ENCODE measurements at places on chromosomes 12 and 14.

GRCh38 chr14:87656315-87656714 is 336.7 kb downstream of the GALC start:
- no peak for DNase-seq

- peak; percentile 36 for DNase-seq
Measured at GRCh38 chr14:84273181-84273580, 1256.8 kb upstream of the FLRT2 start.

- no peak for DNase-seq
Measured at GRCh38 chr14:21334202-21334906, 49.5 kb downstream of the SUPT16H start.

DNA sequence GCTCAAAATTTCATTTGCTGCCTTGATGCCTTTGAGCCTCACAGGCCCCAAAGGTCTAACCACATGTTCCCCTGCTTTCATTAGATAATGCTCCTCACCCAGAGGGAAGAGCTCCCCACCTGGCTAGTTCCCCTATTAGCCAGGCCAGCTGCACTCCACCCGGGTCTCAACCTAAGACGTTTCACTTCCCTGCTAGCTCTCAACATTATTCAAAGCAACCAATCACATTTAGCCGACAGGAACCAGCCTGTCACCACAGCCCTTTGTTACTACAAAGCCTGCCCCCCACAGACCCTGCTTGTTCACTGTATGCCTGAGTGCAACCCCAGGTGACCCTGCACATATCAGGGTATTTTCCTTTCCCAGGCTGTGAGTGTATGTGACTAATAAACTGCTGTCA is 78.6 kb downstream of the SLC15A5 start:
- no peak for DNase-seq

- DNase-seq = no peak
Measured at GRCh38 chr12:122635471-122635870, 67.7 kb downstream of the HCAR2 start.

DNA sequence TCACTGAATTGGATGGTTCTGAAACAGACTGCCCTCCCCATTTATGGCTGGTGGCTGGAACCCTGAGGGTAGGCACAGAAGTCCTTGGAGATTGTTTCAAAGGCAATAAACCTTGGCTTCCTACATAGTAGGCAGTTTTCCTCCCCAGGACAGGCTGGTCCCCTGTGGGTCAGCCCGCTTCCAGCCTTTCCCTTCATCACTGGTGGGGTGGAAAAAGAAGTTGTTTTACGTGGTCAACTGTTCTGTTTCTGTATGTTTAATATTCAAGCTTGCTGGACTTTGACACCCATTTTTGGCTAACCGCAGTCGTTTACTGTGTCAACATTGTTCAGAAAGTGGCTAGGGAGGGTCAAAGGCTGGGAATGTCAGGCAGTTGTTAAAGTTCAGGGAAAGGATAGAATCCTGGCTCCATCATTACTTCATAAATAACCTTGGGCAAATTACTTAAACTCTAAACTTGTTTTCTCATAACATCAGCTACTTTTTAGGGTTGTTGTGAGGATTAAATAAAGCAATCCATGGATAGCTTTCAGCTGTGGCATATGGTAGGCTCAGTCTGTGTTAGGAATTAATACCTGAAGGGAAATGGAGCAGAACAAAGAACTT is 2.4 kb downstream of the KLHDC2 start:
- DNase-seq = peak; percentile 76

GRCh38 chr14:69204753-69205152 is 13.5 kb downstream of the EXD2 start:
- DNase-seq = no peak

- DNase-seq = no peak
Measured at GRCh38 chr12:72191761-72192160, 80.4 kb upstream of the TRHDE start.

DNA sequence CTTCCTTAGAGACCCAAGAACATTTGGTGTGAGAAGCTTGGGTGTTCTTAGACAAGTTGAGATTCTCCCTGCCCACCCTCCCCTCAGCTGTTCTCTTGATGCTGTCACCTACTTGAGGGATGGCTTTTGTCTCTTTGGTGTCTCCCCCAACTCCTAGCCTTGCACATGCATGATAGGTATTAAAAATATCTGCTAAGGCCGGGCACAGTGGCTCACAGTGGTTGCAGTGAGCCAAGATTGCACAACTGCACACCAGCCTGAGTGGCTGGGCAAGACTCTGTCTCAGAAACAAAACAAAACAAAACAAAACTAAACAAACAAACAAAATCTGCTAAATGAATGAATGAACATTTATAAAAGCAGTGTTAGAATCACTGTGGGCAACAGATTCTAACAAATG is 261.1 kb downstream of the AKAP6 start:
- no peak for DNase-seq

- no peak for DNase-seq
Measured at GRCh38 chr14:104115131-104115600, 23.2 kb upstream of the KIF26A start.

DNA sequence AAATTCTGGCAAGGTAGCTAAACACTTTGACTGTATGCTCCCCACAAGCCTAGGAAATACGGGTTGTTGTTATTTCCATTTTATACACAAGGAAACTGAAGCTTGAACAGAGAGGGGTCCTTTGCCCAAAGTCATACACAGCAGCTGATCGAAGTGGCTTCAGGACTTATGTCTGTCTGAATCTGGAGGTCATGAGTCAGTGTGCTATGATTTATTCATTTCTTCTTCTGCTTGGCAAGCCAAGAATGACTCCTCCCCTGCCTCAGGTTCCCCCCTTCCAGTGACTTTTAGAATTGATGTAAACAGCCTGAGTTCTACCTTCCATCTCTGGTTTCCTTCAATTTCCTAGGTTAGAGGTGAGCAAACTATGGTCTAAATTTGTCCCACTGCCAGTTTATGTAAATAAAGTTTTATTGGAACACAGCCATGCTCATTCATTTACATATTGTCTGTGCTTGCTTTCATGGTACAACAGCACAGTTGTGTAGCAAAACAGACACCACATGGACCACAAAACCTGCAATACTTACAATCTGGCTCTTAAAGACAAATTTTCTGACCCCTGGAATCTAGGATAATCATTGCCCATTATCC is 34.9 kb upstream of the WSCD2 start:
- no peak for DNase-seq

DNA sequence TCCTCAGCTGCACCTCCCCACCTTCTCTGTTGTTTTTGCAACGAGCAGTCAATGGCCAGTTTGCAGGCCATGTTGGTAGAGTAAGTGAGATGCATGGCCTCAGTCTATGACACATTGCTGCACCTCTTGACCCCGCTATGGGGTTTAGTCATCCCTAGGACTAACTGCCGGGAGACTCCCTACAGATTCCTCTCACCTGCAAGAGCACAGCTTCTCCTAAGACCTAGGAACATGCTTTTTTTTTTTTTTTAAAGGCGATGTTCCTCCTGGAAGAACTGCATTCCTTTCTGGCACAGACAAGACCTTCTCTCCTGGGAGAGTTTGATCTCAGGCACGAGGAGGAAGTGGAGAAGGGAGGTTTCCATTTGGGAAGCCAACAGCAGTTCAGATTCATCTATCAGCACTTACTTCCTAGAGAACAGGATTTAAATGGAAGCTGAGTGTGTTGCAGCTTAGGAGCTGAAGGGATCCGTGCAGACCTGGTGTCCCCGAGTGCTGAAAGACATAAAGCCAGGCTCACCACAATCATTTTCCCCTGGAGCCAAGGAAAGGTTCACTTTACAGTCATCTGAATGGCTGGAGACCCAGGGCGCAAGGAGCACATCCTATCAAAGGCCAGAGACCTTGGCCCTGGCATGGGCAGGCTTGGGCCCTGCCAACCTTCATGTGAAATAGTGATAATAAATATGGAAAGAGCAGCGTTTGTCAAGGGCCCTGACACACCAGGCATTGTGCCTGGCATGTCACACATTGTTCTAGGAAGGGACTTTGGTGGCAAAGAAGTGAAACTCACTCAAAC is 104.1 kb downstream of the LGMN start:
- peak; percentile 45 for DNase-seq

DNA sequence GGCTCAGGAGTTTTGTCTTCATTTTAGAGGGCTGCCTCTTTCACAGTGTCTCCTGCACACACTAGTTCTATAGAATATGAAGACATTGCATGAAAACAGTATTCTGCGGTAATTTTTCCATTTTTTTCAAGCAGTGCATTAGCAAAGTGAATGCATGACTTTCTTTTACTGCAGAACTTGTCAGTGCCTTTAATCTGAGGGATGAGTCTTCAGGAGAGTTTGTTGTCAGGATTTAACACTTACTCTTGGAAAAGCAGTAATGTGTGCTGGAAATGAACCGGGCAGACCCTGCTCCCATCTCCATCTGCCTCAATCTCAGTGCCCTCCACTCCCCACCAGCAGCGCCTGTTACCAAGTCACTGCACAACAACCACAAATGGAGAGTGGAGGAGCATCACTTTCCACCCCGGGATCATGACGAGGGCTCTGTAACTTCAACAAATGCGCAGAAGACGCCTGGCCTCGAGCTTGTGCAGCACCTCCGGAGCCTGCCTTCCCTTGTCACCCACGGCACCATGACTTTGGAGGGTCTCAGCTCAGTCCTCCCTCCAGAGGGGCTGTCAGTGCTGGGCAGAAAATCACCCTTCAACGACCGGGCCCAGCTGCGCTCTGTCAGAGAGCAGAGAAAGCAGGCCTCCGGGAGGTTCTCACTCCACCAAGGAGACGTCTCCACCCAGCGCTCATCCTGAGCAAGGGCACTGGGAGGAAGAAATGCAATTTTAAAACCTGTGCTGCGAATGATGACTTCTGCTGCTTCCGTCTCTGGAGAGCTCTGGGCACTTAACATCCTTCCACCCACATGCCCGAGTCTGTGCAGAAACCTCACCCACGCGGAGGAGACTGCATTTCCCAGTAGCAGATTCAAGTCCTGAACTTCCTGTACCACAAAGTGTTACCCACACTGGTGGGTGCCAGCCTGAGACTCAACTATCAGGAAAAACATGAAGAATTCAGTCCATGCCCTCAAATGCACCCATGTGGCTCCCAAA is 255.7 kb downstream of the ADGRD1 start:
- DNase-seq = no peak

- DNase-seq = peak; percentile 65
Measured at GRCh38 chr12:52521568-52522266, 1.5 kb upstream of the KRT5 start.

GRCh38 chr12:45349916-45350315 is 134.0 kb downstream of the ANO6 start:
- DNase-seq = peak; percentile 47

GRCh38 chr12:104604995-104605675 is 148.4 kb downstream of the CHST11 start:
- DNase-seq = no peak

GRCh38 chr12:6752167-6752920 is 597 bp downstream of the MLF2 start:
- peak; percentile 63 for DNase-seq

DNA sequence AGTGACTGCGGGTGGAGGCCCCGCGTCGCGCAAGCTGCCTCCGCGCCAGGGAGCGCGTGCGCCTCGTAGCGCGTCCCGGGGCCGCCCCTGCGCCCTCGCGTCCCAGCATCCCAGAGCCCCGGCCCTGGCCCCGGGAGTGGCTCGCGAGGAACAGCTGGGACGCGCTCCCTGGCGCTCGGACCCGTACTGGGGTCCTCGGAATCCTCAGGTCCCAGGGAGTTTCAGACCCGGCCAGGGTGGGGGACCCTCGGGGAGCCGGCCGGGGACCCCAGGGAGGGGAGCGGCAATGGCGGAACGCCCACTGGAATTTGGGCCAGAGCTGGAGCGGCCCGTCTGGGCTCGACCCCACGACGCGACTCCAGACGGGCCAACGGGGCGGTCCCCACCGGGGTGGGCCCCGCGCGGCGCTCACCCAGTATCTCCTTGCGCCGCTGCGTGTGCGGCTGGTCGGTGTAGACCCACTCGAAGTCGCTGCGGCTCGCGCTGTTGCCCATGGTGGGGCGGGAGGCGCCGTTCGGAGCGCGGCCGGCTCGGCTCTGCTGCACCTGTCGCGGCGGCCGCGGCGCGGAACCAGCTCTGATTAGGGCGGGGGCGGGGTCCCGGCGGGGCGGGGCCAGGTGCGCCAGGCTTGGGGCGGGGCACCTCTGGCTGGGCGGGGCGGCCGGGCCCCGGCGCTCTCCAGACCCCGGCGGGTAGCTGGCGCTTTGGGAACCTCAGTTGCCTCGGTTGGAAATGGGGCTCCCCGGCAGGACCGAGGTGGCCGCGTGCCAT is at the start of gene DEGS2:
TSS of gene DEGS2 (minus strand) at position 552 of the 771 bp plus-strand sequence. CDS start at position 494, 58 bp downstream.
- DNase-seq = no peak

DNA sequence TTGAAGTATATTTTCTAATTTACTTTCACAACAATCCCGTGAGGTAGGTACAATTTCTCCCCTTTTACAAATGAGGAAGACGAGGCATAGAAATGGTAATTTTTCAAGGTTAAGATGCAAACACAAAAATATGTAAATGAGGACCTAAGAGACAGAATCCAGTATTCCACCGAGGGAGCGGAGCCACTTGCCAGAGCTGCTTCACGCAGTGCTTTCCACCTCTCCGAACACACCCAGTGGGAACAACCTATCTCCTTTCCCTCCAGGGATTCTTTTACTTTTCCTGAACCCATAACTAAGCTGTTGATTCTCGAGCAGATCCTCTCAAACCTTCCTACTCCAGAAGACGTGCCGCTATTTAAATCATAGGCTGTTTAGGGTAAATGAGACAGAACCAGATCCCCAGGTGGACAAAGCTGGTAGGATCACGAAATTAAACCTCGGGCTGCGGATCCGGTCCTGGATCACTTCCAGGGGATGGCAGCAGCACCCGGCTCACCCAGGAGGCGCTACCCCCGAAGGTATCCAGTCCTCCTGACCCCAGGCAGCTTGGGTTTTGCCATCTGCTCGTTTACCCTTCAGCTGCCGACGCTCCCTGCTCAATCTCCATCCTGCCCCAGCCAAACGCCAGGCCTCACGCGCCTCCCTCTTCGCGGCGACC is 1.5 kb downstream of the DDHD1 start:
- peak; percentile 33 for DNase-seq

DNA sequence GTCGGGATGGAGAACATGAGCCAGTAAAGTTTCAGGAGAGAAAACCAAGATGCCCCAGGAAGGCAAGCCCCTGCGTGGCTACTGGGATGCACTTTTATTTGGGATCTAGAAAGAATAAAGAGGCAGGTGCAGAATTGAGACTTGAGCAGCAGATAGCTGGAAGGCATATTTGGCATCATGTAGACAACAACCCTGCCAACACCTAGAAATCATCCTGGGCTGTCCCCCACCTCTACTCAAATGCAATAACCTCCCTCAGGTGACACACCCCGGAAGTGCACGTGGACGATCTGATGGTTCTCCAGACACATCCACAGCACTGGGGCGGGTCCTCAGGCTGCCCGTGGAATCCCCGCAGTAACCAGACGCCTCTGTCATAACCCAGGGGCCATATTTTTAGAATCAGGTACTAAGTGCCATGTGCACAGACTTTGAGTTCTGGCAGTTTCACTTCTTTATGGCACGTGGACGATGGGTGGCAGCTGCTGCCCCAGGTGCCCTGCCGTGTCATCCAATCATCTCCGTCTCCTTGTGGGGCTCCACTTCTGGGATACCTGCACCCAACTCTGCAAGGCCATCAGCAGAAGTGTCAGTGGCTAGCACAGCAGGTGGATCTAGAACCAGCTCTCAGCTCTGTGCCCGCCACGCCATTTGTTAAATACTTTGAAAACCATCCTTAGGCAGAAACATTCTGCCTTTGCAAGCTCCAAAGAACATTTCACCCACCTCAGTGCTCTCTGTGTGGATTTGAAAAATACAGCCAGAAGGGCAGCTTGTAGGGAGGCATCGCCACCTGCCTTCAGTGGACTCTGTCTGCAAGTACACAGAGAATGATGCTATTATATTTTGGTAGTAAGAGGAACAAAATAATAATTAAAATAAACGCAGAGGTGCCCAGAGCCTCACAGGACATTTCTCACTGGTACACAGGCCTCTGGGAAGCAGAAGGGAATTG is 771.7 kb upstream of the TMEM132C start:
- no peak for DNase-seq

- no peak for DNase-seq
Measured at GRCh38 chr12:109680264-109681005, 33.2 kb upstream of the FAM222A start.
